ENCODE measurements at places on chromosomes 11 and 22.

GRCh38 chr11:35289821-35290220 lies 129.5 kb downstream of the SLC1A2 start:
- no peak for DNase-seq

DNA sequence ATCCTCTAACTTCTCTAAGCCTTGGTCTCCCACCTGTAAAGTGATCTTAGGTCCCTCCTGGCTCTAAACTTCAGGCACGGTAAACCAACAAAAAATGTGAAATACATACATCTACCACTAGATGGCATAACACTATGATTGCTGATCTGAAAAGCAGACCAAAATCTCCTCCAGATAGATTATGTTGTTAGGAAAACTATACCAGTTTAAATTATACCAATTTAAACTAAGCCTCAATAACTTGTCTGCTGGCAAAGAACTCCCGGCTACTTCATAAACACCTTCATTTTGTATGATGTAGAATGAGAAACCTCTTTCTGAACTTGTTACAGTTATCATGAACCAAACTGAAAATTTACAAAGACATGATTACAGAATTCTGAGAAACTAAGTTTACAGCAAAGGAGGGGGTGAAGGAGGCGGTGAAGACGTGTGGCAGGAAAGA lies 85.9 kb downstream of the SBF2 start:
- DNase-seq = peak; percentile 40

DNA sequence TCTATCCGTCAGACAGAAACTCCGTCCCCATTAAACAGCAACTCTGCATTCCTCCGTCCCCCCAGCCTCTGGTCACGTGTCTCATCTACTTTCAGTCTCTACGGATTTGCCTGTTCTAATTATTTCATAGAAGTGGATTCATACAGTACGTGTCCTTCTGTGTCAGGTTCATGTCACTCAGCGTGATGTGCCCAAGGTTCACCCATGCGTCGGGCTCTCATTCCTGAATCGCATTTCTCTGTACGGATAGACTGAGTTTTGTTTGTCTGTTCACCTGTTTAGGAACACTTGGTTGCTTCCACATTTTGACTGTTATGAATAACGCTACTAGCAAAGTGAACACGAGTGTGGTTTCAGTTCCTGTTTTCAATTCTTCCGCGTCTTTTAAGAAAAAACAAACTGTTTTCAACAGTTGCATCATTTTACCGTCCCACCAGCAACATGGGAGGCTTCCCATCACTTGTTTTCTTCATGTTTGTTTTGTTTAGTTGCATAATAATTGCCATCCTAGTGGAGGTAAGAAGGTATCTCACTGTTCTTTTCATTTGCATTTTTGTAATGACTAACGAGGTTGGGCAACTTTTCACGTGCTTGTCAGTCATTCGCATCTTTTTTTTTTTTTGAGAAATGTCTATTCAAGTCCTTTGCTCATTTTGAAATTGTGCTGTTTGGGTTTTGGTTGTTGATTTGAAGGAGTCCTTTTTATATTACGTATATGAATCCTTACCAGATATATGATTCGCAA lies 8.9 kb upstream of the NLRP6 start:
- DNase-seq = no peak

DNA sequence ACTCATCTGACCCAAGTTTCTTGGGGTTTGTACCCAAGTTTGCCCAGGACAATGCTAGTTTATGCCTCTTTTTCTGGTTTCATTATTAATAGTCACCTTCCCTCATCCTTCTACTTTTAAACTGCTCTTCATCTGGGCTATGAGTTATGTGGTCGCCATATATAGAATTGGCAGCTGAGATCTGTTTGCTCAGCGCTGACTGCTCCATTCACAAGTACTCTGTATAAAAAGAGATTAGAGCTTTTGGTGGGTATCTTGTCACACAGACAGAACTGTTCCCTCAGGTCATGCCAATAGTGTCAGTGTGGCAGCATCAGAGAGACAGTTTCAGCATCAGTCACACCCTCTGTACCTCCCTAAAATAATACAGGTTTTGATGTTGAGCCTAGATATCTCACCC lies 326.0 kb downstream of the RAB38 start:
- DNase-seq = no peak

- peak; percentile 77 for DNase-seq
These were observed at the start of gene MUC6 for GRCh38 chr11:1036303-1036923. Gene MUC6 (minus strand): TSS chr11:1036718. CDS start chr11:1036655, 63 bp downstream.
